ENCODE measurements at places on chromosomes 13 and 19. TPM values are rescaled to one million over a fixed set of nuclear protein-coding genes. Genes with fewer than 3 reads are reported as not detected.

The LSM4 gene
- 137 TPM for total RNA-seq

GRCh38 chr13:94419925-94420305 lies 59.6 kb downstream of the DCT start:
- H3K27me3 ChIP-seq = no peaks in the 10 kb centered on the region
- no peak overlapping the region for H3K4me3 ChIP-seq
- H3K36me3 ChIP-seq = no peaks in the 10 kb centered on the region
- DNase-seq = no peak
- no peak overlapping the region for H3K27ac ChIP-seq
- H3K4me1 ChIP-seq = peaks cover 8% of the 10 kb centered on the region

DNA sequence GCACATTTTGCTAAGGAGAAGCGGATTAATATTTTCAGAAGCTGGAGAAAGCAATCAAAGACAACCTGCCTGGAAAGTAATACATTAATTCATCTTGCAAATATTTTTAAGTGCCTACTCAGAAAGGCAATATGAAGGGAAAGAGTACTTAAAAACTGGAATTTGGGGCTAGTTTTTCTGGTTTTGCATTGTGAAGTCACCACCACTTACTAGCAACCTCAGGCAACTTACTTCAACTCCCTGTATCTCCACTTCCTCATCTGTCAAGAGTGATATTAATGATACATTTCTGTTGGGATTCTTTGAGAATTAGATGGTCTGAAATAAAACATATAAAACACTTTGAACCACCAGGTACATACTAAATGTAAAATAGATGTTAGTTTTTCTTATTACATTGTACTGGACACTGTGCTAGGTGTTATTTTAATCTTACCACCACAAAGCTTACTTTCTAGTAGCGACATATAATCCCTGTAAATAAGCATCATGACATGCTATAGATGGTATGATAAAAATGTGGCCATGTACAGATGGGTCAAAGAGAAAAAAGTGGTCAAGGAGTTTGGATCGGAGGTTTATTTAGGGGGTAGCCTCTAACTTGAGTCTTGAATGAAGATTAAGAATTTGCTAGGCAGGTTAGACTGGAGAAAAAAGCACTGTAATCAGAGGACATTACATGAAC lies 101.2 kb downstream of the SPRY2 start:
- H3K4me1 ChIP-seq = peaks cover 3% of the 10 kb centered on the region
- no peaks in the 10 kb centered on the region for H3K36me3 ChIP-seq
- H3K27me3 ChIP-seq = no peaks in the 10 kb centered on the region
- no peak overlapping the region for H3K4me3 ChIP-seq

- H3K4me1 ChIP-seq = peaks cover 6% of the 10 kb centered on the region
- H3K27ac ChIP-seq = no peak overlapping the region
- no peaks in the 10 kb centered on the region for H3K36me3 ChIP-seq
- no peaks in the 10 kb centered on the region for H3K27me3 ChIP-seq
- no peak overlapping the region for H3K4me3 ChIP-seq
- DNase-seq = no peak
These were observed 128.0 kb downstream of the TRPC4 start for GRCh38 chr13:37741536-37741935.

DNA sequence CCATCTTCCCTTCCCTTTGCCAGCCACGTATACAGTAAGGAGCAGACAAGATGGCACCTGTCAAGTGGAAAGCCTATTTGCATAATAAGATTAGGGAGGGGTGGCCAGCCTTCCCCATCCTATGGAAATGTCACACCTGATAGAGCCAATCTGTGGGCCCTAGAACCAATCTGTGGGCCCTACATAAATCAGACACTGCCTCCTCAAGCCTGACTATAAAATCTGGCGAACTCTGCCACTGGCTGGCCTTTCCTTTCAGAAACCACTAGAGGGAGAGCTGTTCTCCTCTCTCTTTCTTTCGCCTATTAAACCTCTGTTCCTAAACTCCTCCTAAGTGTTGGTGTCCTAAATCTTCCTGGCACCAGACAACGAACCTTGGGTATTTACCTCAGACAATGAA lies 231.5 kb upstream of the KLHL1 start:
- no peak overlapping the region for H3K27ac ChIP-seq
- no peaks in the 10 kb centered on the region for H3K36me3 ChIP-seq
- no peak overlapping the region for H3K4me3 ChIP-seq
- no peaks in the 10 kb centered on the region for H3K27me3 ChIP-seq

Data from glutamatergic neuron (in vitro differentiated cells).